Neural progenitor cell (in vitro differentiated cells): ENCODE measurements at places on chromosomes 7 and 10.
A peak's percentile ranks its signal among the peaks of the same experiment; 100 is the strongest.

- no peak for DNase-seq
Observed at GRCh38 chr7:44634839-44635591, 28.6 kb downstream of the OGDH start.

- no peak for DNase-seq
Observed at GRCh38 chr7:150869467-150869866, 17.1 kb downstream of the AOC1 start.

GRCh38 chr10:17031637-17032635 lies 97.7 kb downstream of the CUBN start:
- peak; percentile 38 for DNase-seq

DNA sequence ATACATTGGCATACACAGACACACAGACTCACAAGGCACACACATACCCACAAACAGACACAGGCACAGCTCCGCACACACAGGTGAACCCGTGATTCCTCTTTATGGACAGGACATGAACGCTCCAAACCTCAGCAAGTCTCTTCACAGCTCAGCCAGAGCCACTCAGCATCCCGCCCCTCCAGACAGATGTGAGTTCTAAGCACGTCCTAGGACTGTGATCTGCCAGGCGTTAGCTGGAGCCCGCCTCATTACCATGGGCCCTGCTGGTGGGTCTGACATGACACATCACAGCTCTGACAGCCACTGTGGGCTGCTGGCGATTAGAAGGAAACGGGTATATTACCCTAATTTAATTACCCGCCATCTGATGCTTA lies 176.7 kb upstream of the PPP2R2D start:
- no peak for DNase-seq

GRCh38 chr7:66257481-66257880 lies 52.3 kb downstream of the TPST1 start:
- DNase-seq, result no peak

DNA sequence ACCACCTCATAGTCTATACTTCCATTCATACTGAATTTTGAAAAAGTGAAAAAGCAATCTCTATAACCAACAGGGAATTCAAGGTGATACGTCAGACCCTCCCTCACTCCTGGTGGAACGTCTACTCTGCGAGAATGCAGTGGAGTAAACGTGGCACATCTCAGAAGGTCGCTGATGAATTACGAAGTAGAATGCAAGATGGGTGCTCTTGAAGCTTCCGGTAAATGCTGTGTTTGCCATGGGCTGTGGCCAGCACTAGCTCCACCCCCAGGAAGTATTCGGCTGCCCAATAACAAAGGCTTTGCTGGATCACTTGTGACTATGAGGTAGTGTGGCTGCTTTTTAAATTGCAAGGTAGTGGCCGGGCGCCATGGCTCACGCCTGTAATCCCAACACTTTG lies 226.0 kb downstream of the PRPF18 start:
- no peak for DNase-seq

DNA sequence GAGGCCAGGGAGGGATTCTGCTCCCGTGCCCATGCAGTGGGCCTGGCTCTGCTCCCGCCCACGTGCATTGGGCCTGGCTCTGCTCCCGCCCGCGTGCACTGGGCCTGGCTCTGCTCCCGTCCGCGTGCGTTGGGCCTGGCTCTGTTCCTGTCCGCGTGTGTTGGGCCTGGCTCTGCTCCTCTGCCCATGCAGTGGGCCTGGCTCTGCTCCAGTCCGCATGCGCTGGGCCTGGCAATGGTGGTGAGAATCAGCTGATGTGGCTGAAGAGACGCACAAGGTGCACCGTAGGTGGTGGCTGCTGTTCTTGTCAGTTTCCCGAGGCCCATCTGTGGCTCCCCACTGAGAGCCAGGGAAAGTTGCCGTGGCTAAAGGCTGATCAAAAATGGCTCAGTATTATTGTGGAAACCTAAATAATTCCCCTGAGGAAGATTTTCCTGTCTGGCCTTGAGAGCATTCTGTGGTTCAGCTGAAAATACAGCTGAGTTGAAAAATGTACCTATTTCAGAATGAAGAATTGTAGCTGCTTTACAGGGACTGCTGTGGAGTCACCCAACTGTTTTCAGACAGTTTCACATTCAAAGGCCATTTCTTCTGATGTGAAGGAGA lies 572.4 kb downstream of the GLRX3 start:
- DNase-seq, result no peak

DNA sequence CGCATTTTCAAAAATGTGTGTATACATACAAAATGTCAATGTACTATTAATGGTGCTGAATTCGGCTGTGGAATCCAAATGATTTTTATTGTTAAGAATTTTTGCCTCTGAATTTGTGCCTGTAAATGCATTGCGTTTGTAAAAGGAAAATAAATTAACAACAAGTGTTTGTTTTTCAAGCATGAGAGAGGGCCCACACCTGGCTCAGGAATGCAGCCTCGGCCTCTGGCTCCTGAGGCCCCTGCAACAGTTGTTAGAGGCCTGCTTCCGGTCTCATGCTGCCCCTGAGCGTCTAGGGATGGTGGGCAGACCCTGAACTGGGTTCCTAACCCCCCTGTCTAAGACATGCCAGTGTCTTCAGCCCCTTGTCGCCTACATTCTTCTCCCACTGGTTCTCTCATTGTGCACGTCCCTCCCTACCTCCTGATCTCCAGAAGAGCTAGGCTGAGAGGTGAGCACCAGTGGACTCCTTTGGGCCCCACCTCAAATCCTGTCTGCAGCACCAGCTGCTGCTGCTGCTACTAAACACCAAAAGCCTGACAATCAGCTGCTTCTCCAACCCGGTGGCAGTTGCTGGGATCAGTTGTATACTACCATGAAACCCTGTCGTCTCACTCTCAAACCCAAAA lies 1.9 kb upstream of the BTBD16 start:
- DNase-seq, result no peak

DNA sequence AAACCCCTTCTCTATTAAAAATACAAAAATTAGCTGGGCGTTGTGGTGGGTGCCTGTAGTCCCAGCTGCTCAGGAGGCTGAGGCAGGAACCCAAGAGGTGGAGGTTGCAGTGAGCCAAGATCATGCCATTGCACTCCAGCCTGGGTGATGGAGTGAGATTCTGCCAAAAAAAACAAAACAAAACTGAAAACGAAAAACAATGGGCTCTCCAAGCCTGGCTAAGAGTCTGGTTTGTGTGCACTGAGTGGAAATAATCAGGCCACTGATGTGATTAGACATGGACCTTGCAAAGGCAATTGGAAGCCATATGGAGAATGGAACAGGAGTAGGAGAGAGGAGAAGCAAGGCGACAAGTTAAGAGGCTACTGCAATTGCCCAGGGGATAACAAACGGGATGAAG lies 60.1 kb upstream of the GSDME start:
- peak; percentile 19 for DNase-seq

DNA sequence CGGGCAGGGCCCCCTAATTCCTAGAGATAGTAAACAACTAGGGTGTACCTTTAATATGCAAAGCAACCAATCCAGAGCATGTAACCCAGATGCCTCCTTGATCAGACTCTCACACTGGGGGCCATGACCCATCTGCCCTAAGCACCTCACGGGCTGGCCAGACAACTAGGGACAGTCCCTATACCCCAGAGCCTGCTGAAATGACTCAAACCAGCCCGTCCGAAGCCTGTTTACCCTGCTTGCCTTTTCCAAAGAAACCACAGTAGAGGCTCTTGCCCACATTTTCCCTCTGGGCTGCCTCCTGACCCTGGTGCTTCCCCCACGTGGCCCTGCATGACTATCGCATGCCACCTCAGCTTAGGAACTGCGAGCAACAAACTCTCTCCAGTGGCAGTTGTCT lies 46.2 kb downstream of the RGS10 start:
- DNase-seq, result no peak

DNA sequence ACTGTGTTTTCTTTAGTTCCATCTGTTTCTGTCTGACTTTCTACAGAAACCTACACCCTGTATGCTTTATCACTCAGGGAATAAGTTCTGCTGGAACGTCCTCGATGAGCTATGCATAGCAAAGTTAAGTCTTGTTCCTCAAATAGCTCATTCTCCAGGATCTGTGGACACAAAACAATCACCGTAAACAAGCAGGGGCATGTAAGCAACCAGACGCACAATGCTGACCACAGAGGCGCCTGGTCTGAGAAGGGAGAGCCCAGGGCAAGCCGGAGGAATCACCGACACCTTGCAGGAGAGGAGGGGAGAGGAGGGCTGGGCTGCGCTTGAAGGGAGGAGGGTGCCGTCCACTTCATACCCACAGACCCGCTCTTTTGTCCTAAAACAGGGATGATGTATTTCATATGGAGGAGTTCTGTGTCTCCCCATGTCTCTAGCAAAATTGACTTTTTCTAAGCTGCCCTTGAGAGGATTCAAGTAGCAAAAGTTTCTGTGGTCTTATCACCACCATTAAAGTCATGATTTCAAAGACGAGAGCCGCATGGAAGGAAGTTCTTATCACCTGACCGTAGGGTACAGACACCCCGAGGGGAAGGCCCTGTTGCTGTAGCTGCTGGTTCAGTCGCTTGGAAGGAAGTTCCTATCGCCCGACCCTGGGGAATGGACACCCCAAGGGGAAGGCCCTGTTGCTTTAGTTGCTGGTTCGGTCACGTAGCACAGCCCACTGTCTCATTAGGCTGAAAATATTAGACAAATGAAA lies 14.3 kb downstream of the CALML3 start:
- no peak for DNase-seq

- no peak for DNase-seq
Observed at GRCh38 chr10:103727546-103727963, 127.8 kb downstream of the SH3PXD2A start.

DNA sequence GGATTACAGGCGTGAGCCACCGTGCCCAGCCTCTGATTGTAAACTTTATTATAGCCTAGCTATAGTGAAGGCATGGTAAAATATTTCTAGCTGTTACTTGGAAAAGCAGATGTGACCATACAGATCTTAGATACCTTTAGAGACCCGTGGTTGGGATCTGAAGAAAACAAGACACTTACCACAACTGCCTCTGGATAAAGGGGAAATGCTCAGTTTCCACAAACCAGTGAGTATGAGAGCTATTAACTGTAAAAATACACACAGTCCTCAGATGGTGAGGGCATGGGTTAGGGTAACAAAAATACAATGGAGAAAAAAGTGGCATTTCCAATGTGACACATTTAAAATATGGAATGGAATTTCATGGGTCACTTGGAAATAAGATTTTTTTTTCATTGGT lies 63.0 kb downstream of the ZNF438 start:
- no peak for DNase-seq

- peak; percentile 16 for DNase-seq
Observed at GRCh38 chr10:51832652-51833383, 133.4 kb upstream of the CSTF2T start.

DNA sequence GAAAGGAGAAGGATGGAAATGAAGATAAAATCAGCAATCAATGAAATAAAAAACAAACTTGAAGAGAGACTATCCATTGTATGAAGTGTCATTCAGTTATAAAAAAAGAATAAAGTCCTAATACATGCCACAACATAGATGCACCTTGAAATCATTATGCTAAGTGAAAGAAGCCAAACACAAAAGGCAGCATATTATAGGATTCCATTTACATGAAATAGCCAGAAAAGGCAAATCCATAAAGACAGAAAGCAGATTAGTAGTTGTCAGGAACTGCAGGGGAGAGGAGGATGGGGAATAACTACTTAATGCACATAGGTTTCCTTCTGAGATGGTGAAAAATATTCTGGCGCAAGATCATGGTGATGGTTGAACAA lies 6.6 kb upstream of the PON1 start:
- DNase-seq, result no peak

- no peak for DNase-seq
Observed at GRCh38 chr7:116342125-116342524, 131.8 kb downstream of the TES start.

DNA sequence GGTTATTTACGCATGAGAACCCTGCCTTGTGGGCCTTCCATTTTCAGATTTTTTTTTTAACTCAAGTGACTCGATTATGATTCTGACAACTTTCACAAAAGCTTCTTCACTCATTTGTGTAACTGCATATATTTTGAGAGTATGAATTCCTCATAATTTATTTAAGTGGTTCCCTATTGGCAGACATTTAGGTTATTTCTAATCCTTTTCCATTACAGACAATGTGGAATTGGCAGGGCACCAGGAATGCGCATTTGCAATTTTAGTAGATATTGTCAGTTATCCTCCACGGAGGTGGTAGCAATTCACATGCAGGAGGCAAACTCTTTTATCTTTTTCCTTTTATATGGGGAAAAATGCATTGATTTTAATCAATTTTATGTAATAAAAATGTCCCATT lies 2.5 kb downstream of the TMEM176B start:
- DNase-seq, result no peak

- DNase-seq, result peak; percentile 16
Observed at GRCh38 chr7:16712916-16713315, 40.6 kb upstream of the TSPAN13 start.

DNA sequence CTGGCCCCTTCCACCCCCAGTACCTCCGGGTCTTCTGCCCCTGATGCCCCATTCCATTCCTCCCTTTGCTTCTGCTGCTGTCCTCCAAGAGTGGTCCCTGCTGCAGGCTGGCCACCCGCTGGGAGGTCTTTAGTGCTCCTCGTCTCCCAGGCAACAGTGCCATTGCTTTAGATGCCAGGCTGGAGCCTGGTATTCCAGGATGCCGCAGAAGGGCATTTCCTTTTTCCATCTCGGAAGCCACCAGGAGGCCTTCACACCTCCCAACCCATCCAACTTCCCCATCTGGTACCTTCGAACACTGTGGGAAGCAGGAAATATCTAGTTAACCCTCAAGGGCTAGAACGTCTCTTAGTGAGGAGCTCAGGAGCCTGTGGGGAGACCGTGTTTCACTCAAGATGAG lies 92.9 kb upstream of the DUSP5 start:
- no peak for DNase-seq

GRCh38 chr10:124043310-124044142 lies 49.9 kb downstream of the CHST15 start:
- DNase-seq, result no peak

DNA sequence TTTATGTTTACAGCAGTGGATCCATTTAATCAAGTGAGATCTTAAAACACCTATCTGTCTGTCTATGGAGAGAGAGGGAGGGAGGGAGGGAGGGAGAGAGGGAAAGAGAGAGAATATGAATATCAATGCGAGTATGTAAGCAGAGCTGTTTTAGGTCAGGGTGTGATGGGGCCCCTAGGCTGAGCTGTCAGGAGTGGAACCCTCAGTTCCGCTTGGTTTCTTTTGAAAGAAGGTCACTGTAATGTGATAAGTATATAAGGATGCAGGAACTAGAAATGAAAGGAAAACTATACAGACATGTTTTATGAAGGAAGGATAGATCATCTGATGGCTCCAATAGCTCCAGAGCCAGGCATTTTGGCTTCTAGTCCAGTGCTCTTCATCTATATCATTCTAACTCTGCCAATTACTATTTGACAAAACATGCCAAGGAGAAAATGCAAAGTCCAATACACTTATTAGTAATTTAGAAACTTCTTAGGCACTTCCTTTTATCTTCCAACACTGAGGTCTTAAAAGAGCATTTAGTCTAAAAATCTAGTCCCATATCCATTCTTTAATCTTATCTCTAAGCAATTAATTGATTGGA lies 70.3 kb downstream of the NRCAM start:
- DNase-seq, result no peak

GRCh38 chr7:121085922-121086321 lies 97.4 kb downstream of the CPED1 start:
- no peak for DNase-seq

- peak; percentile 69 for DNase-seq
Observed at GRCh38 chr7:24812305-24812945, 55.2 kb upstream of the GSDME start.

- DNase-seq, result peak; percentile 86
Observed at GRCh38 chr7:26657686-26658388, 206.6 kb downstream of the SKAP2 start.
